PC-3 (cell line): ENCODE measurements at places on chromosomes 4 and X.
A peak's percentile ranks its signal among the peaks of the same experiment; 100 is the strongest.

- DNase-seq, result no peak
Measured at GRCh38 chrX:50771382-50771781, 42.6 kb downstream of the SHROOM4 start.

- peak; percentile 79 for DNase-seq
Measured at GRCh38 chr4:69748173-69748572, 12.2 kb downstream of the SULT1B1 start.

DNA sequence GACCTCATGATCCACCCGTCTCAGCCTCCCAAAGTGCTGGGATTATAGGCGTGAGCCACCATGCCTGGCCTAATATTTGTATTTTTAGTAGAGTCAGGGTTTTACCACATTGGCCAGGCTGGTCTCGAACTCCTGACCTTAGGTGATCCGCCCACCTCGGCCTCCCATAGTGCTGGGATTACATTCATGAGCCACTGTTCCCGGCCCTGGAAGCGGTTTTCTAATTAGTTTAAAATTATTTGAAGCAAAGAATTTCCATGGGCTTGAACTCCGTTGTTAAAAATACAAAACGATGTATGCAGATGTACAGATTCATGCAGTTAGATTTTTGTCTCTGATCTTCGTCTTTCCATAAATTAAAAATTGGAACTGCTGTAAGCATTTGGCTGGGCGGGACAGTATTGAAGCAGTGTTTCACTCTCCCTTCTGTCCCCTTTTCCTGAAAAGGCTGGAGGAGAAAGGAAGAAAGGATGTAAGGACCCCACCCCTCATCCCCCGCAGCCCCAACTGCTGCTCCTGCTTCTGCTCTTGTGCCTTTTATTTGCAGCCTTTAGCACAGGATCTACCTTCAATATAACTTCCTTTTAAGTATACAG, 12.0 kb downstream of the TRAPPC11 start:
- no peak for DNase-seq

GRCh38 chrX:17669458-17669857, 67.8 kb upstream of the SCML1 start:
- DNase-seq, result no peak

- peak; percentile 24 for DNase-seq
Measured at GRCh38 chr4:34766935-34767334, 1477.4 kb downstream of the ARAP2 start.

DNA sequence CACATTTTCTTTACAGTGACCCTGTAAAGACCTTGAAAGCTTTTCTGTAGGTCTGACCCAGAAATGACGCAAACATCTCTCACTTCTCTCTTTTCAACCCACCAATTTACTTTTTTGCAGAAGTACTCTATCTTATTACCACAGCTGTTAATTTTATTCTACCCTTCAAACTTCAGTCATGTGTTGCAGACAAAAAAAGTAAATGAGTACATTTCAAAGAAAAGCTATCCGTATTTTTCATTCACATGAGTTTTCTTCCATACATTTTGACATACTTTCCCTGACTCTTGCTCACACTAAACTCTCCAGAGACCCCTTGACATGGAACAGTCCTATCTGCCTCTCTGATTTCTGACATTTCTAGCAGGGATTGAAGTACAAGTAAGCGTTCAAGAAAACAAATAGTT, 51.7 kb downstream of the SLC7A11 start:
- DNase-seq, result no peak

- DNase-seq, result no peak
Measured at GRCh38 chr4:8201321-8201781, 2.3 kb downstream of the SH3TC1 start.

- DNase-seq, result no peak
Measured at GRCh38 chr4:109816082-109816442, 500 bp downstream of the GAR1 start.

- DNase-seq, result no peak
Measured at GRCh38 chr4:177901786-177902185, 459.5 kb upstream of the AGA start.

DNA sequence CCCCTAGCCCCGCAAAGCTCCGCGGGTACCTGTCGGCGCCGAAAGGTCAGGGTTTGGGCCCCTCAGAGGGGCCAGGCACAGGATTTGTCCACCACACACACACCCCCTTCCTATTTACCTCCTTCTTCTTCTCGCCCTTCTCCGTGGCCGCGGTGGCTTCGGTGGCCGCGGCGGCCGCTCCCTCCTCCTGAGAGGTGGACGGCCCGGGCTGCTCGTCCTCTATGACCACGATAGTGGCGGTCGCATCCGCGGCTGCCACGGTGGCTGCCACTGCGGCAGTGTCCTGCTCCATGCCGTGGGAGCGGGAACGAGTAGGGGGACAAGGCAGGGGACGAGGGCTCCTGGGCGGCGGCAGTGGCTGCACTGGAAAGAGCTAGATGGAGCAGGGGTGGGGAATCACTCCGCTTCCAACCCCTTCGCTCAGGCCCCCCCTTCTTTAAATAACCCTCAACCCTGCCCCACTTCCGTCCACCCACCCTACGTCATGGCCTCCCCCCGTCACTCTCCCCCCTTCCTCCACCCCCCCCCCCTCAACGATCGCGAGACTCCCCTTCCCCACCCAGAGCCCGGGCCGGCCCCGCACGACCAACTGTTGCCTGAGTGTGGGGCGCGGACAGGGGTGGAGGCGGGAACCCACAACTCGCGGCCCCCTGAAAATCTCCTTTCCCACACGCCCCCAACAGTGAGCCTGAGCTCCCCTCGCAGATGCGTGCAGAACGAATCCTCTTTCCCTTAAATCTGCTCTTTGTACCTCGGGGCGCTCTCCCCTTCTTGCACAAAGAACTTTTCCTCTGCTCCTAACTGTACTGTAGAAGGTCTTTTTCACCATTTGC, at the start of gene SMARCA1:
SMARCA1 (minus strand) TSS at position 412 of the 833 bp plus-strand sequence; CDS start at position 292, 120 bp downstream.
- DNase-seq, result peak; percentile 12

DNA sequence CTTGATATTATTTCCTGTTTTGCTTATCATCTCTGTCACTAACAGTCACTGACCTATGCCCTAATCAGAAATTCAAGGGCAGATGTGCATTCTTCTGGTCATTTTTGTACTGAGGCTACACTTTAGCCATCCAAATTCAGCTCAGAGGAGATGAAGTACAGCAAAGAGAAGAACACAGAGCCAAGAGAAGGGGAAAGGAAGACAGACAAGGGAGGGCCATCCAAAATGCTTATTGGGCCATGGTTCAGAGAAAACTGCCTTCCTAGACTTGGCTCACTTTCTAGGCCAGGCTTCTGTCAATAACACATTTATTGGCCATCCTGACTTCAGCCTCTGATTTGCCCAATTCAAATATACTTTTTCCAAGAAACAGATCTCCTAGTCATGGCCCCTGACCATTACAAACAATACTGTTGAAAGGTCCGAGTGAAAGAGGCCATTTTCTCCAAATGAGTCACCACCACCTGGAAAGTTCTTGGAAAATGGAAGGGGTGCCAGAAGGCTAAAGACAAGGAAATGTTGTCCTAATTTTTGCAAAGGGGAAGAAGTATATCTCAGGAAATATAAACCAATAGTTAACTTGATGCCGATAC, 56.4 kb downstream of the DCX start:
- no peak for DNase-seq

- peak; percentile 71 for DNase-seq
Measured at GRCh38 chr4:11487868-11488544, 59.3 kb upstream of the HS3ST1 start.

- no peak for DNase-seq
Measured at GRCh38 chr4:160795216-160795615, 1368.6 kb downstream of the FSTL5 start.

DNA sequence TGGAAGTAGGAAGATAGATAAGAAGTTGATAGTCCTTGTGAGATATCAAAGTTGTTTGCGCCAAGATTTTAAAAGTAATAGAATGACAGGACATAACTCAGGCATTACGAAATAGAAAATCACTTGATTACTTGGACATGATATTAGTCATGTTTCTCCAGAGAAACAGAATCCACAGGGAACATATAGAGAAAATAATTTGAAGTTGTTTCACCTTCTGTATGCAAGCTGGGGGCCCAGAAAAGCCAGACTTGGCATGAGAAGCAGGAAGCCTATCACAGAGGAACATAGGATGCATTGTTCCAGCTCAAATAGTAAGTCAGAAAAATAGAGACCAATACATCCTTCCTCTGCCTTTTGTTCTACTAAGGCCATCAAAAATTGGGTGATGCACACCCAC, 715.9 kb downstream of the TECRL start:
- DNase-seq, result peak; percentile 9

DNA sequence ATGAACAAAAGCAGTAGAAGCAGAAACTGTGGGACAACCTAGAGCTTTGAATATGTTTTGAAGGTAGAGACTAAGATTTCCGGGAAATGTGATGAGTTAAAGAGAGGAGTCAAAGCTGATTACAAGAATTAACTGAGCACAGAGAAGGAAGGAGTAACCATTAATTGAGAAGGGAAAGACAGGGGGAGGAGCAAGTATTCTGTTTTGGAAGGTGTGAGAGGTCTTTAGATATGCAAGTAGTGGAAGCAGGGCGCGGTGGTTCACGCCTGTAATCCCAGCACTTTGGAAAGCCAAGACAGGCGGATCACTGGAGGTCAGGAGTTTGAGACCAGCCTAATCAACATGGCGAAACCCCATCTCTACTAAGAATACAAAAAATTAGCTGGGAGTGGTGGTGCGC, 171.5 kb downstream of the FSTL5 start:
- DNase-seq, result no peak
